ENCODE measurements at places on chromosomes 2 and 18.

DNA sequence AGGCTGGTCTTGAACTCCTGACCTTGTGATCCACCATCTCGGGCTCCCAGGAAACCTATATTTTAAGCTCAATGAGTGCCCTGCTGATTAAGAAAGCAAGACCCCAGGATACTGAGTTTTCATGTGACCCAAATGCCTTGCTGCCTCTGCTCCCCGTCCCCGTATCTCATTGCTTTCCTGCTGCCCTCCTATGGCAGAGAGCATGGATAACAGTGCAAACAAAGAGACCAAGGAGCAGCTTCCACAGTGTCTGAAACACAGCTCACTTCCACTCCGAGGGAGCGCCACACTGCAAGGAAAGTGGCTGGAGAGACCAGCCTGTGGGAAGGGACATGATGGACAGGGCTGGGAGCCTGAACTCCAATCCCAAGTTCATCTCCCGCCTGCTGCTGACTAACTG lies 246.8 kb downstream of the TMEM182 start:
- no peak for DNase-seq

DNA sequence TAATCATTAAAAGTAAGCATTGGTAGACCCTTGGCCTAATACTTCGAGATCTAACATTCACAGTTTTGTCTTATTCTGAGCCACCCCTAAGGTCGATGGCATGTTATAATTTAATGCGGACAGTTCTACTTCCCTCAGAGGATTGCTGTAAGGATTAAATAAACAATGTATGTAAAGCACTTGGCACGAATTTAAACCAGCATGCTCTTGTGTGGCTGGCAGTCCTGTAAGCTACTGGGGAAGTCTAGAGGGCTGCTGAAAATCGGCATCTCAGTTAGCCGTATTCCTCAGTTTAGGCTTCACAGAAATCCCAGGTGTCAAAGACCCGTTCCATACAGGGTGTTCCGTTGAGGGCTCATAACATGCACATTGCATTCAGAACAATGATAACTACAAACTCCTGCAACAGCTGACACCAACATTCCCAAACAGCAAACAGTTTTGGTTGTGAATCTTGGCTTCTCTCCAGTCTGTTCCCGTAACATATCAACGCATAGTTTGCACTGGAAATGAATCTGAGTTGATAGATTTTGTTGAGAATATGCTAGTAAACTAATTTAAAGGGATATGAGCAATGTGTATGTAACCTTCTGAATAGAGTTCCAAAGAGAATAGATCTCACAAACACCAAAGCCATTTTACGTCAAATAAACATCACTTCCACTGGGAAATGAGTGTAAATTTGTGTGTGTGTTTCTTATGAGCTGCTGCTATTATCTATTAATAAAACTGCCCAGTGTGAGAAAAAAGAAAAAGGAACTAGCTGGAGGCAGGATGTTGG lies 52.2 kb upstream of the ACKR3 start:
- no peak for DNase-seq

DNA sequence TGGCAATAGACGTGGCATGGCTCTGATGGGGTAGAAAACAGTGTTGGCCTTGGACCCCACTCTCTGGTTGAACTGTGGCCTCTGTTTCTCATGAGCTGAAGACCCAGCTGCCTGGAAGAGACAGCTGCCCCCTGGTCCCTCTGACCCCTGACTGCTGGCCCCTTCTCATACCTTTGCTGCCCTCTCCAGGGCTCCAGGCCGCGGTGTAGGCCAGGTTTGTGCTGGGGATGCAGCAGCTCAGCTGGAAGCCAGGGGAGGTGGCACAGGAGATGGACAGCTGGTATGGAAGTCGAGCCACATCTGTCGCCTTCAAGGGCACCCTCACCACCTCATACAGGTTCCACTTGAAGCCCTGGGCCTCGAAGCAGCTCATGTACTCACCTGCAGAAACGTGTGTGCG lies 31.7 kb upstream of the SELENOI start:
- DNase-seq: no peak

- DNase-seq: no peak
Measured at GRCh38 chr2:241618296-241618805, 18.6 kb downstream of the THAP4 start.

- no peak for DNase-seq
Measured at GRCh38 chr2:167318581-167318980, 430.3 kb downstream of the XIRP2 start.

- DNase-seq: peak; percentile 10
Measured at GRCh38 chr2:40213071-40213470, 238.8 kb downstream of the SLC8A1 start.

DNA sequence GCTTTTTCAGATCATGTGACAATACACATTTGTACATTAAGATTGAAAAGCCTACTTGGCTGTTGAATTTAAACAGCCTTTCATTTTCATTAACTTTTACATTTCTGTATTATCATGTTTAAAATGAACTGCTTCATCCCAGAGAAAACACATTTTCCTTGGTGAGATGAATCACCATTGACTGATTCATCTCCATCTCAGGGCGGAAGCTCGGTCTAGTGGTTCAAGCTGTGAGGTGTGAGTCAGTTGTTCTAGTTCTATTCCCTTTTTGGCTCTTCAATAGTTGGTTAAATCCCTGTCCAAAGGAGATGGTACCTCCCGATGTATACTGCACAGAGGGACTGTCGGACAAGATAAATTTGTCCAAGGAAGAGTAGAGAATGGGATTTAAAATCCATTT lies 189.7 kb downstream of the ADCYAP1 start:
- no peak for DNase-seq

DNA sequence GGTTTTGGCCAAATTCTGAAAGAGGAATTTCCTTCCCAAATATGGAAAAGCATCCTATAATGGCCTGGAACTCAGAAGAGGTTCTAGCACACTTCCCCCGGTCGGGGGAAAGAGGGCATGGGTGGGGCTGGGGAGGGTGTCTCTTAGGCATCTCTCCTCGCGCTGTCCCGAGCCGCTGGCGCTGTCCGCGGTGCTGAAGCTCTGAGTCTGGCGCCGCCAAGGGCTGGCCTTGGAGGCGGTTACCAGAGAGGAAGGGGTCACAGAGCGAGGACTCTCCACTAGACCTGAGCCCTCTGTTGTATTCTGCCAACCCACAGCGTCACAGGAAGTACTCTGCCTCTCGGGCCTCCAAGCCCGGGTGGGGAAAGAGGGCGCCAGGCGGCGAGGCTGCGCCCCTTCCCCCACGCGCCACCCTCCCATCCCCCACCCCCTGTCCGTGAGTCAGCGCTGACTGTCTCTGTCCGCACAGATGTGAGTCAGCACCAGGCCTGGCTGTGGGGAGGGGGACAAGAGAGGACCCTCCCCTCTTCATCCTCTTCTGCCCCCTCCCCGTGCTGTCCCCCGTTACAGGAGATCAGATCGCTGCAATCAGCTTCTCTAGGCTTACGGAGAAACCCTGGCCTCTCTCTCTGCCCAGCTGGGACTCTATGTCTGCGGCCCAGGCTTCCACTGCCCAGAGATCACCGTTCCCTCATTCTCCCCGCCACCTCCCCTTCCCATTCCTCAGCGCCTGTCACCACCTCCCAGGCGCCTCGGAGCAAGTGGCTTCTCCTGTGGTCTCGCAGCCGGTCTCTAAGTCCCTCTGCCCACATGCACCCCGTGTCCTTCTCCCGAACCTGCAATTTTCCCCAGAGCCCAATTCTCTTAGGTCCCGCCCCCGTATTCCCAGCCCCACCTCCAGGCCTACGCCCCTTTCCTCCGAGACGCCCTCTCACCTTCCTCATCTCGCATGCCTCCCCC lies 779 bp downstream of the PTPRN start:
- DNase-seq: peak; percentile 85

DNA sequence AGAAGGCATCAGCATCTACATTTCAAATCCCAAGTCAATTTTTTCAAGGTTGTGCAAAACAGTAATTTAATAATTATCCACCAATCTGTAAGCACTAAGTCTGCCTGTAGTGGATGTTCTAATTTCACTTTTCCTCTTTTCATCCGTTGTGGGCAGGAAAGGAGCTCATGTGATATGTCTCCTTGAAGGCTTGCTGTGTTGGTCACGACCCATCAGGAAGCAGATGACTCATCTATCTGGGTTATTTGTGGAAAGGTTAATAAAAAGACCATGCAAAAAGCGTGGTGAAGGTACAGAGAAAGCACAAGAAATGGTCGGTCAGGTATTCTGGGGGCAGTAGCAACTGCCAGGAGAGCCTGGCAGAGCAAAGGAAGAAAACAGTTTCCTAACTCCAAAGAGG lies 476.7 kb upstream of the RAB6C start:
- DNase-seq: no peak

DNA sequence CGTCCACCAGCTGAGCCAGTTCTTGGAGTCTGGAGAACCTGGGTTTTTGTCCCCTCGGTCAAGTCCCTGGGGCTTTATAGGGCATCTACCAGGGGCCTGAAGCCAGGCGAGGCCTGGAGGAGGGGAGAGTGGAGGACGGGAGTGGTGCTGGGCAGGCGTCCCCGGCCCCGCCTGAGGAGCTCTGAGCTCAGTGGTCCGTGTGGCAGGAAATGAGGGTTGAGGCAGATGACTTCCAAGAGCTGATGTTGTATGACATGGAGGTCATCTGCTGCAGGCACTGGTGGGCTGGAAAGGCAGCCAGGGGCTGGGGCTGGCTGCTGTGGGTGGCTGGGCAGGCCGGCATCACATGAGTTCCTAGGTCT lies 118.5 kb upstream of the HS6ST1 start:
- no peak for DNase-seq

DNA sequence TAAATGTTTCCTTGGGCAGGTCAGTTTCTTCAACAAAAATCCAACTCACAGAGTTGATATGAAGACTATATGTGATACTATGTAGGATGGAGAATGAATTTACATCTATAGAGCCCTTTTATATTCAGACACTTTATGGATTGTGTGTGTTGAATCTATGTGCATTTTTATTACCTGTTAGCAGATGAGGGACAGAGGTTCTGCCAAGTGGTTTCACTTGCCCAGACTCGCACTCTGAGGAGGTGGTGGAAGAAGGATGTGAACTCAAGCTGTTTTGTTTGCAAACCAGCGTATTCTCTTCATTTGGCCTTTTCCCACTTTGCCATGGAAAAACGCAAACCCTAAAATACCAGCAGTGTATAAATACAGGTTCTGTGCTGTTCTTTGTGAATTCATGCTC lies 237.6 kb downstream of the TDRD15 start:
- DNase-seq: no peak
